ENCODE measurements at places on chromosomes 7 and 10.

DNA sequence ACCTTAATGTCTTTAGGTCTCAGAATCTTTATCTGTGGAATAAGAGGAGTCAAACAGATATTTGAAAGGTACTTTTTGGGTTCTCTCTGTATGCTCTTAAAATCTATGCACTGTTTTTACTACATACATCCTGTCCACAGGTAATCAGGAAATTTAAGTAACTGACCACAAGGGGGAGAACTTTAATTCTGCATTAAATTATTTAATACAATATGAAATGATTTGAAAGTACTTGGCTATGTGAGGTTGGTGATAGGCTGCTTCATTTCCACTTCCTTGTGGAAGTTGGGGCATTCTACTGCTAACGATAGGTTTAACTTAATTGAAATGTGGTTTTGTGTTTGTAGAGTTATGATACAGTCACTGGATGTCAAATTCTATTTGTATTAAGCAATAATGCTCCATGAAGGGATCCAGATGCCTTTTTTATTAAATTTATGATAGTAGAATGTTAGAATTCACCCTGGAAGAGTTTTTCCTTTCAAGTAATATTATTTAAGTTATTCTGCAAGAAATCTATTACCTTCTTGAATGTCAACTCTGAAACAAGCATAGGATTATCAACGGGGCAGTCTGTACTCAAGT is 6.0 kb downstream of the TEX47 start:
- no peak for DNase-seq

DNA sequence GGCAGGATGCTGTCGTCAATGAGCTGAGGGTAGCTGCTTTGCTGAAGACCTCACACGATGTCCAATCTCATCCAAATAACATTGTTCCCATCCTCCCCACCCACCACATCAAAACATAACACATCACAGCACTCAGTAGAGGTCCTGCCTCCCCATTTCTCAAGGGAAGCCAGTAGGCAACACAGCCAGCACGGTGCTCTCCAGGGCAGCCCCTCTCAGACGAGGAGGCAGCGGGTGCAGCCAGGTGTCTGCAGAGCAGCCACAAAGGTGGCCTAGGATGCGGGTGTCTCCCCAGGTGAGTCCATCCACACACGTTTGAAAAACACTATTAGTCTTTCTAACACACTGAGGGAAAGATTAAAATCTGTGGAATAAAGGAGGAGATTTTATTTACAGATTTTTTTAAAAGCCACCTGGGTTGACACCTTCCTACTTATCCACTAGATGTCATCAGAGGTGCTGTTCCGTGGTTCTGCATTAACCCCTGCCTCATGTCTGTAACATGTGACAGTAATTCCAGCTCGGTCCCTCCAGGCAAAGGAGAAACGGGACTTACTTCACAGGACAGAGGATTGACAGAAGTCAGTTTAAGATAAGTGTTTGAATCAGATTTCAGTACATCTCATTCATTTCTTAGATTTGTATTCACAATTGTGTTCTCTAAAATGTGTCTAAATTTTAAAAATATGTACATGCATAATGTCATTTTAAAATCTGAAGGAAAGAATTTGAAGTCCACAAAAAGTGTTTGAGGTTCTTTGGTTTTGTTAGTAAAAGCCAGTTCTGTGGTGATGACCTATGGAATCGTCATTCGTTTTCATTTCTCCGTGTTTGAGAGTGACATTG is 68.0 kb downstream of the LANCL2 start:
- DNase-seq, result no peak

DNA sequence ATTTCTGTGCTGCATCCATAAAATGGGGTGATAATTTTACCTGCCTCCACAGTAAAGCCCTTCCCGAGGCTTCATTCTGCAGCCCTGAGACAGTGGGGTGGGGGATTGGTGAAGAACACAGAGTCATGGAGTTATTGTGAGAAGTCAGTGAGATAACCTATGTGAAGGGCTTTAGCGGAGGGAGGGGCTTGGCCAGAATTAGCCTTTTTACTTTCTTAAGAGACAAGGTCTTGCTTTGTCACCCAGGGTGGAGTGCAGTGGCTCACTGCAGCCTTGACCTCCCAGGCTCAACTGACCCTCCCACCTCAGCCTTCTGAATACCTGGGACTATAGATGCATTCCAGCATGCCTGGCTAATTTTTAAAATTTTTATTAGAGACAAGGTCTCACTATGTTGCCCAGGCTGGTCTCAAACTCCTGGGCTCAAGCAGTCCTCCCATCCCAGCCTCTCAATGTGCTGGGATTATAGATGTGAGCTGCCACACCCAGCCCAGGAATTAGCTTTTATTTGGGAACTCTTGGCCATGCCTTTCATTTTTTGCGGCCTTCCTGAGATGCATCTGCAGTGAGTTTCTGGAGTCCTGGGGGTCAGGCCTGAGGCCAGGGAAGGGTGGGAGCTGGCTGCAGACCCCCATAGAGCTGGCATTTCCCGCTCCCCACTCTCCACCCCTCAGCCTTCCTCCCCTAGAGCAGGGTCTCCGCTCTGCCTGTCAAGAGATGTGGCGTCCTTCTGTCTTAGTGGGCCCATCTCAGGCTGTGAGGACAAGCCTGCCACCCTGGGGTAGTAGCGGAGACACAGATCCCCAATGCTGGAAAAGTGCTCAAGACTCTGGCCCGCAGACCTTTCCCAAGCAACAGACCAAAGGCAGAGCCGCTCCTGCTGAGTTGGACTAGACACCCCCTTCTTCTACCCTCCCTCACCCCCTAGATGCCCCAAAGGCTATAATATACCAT is 77.0 kb downstream of the ZMIZ1 start:
- no peak for DNase-seq

GRCh38 chr10:45040921-45041542 is 40.3 kb downstream of the ZNF22 start:
- DNase-seq, result no peak

GRCh38 chr7:55070854-55071253 is 52.0 kb downstream of the EGFR start:
- no peak for DNase-seq

DNA sequence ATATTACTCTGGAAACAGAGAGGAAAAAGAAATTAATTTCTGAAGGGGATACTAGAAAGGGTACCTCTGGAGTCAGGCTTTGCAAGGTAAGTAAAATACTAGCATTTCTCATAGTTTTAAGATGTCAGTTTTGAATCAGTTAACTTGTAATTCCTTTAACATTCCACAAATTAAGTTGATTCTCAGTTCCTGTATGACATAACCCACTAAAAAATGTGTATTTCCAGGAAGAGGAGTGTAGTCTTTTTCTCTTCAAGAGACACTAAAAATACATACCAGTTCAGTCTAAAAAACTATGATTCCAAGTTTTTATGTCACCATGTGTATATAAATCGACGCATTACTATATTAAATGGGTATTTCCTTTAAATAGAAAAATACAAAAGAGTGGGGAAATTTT is 113.2 kb downstream of the CDK6 start:
- DNase-seq, result no peak

DNA sequence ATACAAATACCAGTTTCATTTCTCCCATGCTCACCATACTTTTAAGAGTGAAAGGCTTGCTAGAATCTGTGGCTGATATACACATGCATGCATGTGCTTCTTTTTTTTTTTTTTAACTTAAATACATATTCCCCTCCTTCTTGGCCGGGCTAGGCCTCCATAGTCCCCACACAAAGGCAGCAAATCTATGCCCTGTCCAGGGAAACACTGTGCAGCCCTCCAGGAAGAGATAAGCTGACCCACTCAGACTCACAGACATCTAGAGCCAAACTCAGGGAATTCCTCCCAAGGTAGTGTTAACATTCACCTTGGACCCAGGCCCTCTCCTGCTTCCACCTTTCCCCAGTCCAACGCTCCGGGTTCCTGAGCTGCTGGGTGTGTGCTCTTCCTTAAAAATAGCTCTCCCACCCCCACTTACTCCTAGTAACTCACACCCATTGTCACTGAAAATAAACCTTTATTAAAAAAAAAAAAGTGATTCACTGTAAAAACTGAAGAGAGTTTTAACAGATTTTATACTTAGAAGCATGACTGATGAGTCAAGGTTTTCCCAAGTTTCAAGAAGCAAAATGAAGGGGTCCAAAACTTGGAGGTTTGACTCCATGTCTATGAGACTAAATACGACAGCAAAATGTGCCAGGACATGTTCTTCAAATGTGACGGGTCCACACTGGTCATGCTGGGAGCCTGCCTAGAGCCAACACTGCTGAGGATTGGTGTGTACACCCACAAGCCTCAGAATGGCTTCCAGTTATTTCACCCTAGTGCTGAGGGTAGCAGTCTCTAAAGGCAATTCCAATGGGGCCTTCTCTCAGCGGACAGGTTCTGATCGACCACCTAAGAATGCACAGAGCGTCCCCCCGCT is 159.5 kb downstream of the GLI3 start:
- DNase-seq, result no peak

DNA sequence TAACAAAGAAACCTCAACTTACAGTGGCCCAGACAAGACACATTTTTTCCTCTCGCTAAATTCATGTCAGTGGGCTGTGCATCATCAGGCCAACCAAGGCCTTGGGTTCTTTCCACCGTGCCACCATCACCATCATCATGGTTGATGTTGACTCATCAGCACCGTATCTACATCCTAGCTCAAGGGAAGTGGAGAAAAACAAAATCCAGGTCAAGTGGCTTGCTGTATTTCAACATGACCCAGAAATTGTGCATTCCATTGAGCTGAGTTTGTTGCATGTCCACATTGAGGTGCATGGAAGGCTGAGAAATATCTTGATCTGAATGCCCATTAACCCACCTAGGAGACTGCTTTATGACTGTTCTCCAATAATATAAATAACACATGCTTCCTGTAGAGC is 312.4 kb upstream of the CDC14C start:
- DNase-seq, result no peak

DNA sequence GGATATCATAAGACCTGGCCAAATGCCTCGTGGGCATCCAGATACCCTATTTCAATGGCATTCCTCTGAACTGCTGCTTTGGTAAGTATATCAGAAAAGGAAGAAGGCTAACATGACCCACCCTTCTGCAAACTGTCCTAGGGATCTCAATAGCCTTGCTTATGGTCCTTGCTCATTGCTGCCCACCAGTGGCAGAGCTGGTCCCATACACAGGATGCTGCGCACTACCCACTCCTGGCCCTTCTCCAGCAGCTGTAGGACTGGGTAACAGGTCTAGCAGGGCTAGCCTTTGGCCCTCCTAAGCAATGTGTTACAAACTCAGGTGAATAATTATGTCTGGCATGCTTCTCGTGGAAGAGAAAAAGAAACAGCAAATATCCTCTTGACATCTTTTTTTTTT is 72.5 kb downstream of the C10orf90 start:
- DNase-seq, result peak; percentile 21

DNA sequence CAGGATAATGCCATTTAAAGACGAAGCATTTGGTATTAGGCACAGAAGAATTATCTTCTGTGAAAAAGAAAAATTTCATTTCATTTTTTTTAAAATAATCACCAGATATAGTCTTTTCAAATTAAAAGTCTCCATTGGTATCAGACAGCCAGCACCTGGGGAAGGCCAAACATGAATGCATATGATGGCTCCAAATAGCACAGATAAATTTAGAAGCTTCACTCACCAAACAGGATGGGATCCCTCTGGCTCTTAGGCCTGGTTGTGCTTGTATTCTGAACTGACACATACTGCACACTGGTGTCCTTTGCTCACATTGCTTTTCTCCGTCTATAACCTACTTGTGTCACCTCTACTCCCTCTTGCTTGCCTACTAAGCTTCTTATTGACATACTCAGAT is 169.5 kb upstream of the CHRM2 start:
- DNase-seq, result no peak

DNA sequence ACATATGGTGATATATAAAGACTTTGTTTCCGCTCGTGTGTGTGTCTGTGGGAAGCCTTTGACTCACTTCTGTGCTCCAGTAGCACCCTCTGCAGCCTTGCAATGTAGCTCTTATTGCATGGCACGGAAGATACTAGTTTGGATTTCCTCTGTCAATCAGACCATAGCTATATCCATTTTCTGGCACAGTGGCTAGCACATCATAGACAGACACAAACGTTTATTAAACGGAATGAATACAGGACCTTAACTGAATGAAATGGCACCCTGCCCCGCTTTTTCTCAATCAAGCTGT is 124.0 kb upstream of the PTPN20 start:
- DNase-seq, result no peak

DNA sequence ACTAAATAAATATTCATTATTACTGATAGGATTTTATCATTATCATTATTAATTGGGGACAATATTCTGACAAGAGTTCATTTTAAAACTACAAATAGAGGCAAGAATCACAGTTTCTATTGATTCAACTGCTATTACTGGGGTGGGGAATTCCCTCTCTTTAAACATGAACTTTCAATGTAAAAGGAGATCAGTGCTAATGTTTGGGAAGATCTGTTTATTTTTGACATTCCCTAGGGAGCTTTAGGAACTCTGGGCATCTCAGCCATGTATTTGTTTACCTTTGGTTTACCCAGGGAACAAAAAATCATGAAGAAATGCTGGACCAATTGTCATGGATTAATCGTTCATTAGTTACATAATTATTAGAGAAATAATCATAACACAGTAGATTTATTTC is 443.2 kb upstream of the AKR1E2 start:
- DNase-seq, result no peak

DNA sequence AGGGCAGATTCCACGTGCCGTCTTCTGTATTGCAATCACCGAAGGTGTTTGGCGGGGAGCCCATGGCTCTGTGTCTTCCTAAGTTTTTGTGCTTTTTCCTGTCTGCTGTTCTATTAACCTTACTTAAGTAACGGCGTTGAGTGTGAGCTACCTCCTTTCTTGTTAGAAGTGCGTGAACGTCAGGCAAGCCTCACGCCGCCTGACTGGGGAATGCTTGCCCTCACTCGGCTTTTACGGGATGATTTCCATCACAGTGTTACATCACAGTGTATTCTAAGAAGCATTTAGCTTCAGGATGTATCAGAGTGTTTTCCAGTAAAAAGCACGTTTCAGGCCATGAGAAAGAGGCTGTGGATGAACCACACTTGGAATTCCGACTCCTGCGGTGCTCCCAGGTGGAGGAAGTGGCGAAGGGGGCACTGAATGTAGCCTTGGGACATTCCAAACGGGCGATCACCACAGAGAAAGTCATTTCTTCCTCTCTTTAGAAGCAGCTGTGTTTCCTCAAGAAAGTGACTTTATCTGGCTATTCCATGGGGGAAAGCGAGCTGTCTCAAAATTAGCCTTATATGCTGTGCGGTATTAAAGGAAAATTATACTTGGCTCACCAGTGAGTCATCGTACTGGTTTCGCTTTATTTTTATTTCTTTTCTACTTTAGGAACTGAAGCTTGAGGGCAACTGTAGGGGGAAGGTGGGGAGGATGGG is 290.7 kb downstream of the KLF6 start:
- DNase-seq, result no peak

GRCh38 chr7:1024331-1024841 is 20.0 kb upstream of the GPR146 start:
- DNase-seq, result no peak

DNA sequence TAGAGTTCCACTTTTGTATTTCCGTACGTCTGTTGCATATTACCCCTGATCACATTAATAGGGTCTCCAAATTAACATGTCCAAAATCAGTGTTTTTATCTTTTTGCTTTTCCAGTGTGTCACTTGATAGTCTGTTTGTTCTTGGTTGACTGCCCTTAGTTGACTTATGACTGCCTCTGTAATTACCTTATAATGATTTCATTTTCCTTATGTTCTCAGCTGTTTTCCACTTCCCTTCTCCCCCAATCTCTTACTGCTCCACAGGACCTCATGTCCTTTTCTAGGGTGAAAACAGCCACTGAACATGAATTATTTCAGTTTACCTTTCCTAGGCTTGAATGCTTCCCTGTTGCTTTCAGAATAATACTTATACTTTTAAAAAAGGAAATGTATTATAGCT is 54.7 kb downstream of the MAPK8 start:
- DNase-seq, result no peak
